ENCODE measurements at places on chromosomes 7 and 10. TPM values are rescaled to one million over a fixed set of nuclear protein-coding genes. Genes with fewer than 3 reads are reported as not detected.

Gene FAM221A
- total RNA-seq, result 2.6 TPM

Gene CADPS2
- total RNA-seq, result 16.4 TPM

Gene CELF2
- total RNA-seq, result 73.5 TPM

DNA sequence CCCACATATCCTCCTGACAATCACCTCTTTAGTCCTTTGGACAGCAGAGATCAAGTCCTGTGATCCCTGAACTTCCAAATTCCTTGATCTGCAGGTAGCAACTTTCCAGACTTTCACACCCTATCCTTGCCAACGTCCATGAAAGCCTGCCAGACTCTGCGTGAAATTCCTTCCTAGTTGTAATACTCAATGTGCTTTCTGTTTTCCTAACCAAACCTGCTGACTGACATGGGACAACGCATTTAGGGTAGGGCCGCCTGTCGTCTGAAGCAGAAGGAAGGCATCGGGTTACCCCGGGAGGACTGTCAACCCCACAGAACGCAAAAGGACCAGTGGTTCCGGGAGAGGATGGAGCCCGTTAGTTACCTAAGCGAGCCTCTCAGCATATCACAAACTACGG is 23.9 kb downstream of the ITGA8 start:
- no peak for DNase-seq

DNA sequence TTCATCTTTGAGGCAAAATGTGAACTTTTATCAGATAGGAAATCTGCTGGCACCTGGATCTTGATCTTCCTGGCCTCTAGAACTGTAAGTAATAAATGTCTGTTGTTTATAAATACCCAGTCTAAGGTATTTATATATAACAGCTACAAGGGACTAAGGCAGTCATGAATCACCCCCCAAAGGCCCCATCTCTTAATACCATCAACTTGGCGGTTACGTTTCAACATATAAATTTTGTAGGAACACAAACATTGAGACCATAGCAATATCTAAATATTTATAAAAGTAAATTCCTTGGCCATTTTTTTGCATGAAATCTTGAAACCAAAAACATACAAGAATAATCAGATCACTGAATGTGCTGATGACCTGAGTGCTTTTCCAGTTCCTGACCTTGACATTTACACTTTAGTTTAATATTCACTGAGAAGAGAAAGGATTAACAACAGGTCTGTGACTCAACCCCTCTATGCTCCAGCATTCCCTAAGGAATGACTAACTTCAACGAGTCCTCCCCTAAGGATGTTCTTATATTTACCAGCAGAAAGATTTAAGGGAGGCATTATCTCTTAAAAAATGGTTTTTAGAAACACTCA is 1438.5 kb upstream of the CELF2 start:
- no peak for DNase-seq

GRCh38 chr10:26579256-26580063 is 118.0 kb upstream of the PDSS1 start:
- DNase-seq, result no peak

DNA sequence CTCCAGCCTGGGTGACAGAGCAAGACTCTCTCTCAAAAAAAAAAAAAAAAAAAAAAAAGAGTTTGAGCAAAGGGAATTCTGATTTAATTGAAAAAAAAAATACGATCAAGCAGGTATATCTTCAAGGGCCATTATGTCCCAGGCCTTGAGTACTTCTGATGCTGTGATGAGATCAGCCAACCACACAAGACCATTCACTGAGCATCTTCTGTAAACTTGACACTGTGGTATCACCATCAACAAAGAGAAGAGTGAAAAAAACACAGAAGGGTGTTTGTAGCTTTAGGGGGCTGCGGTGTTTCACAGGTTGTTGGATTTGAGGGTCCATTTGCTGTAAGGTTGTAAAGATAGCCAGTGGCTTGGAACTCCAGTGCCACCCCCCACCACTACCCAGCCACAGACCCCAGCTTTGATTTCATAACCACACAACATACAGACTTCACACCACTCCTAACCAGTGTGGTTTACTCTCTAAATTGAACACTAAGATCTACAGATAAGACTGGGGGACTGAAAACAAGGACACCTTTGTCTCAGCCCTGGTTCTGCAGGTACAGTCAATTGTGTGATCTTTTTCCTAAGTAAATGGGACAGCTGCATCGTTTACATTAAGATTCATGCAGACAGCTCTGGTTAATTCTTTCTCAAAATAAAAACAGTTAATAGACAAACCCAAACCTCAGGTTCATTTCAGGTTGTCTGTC is 66.4 kb downstream of the CDC123 start:
- no peak for DNase-seq

DNA sequence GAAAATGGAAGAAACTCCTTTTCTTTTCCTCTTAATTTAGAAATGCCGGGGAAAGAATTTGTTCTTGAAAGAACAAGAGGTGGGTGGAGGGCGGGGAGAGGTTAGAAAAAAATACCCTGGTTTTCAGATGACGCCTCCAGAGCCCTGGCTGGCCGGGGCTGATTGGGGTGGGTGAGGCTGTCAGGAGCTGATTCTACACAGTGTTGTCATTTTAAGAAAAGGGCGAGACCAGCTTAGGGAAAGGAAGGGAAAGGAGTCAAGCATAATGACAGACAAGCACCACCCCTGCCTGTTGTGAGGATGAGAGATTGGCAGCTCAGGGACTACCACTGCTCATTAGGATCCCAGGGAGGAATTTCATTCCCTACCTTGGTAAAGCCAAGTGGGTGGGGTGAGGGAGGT is 9.9 kb upstream of the FAM180A start:
- DNase-seq, result no peak

DNA sequence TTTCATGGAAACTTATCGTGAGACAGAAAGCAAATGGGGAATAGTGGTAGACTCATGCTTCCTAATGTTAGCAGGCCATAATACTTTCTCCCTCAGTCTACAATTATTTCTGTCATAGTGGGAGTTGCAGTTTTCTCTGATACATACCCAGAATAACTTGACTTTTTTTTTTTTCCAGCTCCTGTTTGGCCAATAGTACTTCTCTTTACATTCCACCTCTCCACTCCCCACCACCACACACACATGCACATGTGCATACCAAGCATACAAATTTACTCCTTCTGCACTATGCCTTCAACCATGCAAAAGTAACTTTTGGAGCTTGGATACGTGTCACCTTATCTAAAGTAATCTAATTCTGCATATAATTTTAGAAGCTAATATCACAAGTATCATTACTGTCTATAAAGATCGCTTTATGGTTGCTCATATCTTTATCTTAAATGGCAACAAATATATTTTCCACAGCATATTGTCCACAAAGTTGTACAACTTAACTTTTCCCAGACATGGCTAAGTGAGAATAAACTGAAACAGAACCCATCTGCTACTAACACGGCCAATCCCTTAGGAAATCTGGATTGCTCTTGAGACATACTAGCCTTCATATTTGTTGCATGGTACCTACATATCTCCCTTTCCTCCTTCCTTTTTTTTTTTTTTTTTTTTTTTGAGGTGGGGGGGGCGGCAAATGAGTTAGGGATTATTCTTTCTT is 49.0 kb downstream of the TES start:
- no peak for DNase-seq

DNA sequence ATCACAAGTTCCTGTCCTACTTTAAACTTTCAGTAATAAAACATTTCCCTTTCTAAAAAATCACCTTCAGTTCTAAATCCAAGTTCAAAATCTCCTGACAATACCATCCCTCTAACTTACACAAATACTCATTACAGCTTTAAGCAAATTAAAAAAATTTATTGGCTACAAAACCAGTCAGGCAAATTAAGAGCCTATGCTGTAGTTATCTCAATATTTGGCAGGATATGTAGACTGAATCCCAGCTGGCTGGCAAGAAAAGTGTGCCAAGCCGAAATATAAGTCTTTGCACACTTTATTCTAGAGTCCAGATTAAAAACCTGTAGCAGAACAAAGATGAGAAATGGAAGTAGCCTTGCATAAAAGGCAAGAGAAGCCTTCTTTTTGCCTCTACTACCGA is 9.5 kb downstream of the WAPL start:
- no peak for DNase-seq

- DNase-seq, result no peak
Observed at GRCh38 chr10:61163403-61163802, 219.4 kb upstream of the RHOBTB1 start.

Data from thoracic aorta (tissue), 2 donors.